Stimulated activated CD4-positive, alpha-beta T cell treated with anti-CD3 and anti-CD28 coated beads, Interleukin-4, amount 100 ng/mL, for 48 hours (primary cell): ENCODE measurements at places on chromosomes 5 and 9.

- DNase-seq: no peak
These were observed 322.3 kb upstream of the ISL1 start for GRCh38 chr5:51060953-51061352.

GRCh38 chr5:68727931-68728330, 365.9 kb upstream of the SLC30A5 start:
- DNase-seq: no peak

- DNase-seq: no peak
These were observed 391.5 kb downstream of the CCDC171 start for GRCh38 chr9:15944341-15944740.

GRCh38 chr9:88303721-88304451, 84.4 kb upstream of the SPIN1 start:
- DNase-seq: no peak

GRCh38 chr9:35835216-35835632, 6.2 kb downstream of the TMEM8B start:
- DNase-seq: no peak

- no peak for DNase-seq
These were observed 187.8 kb downstream of the NXNL2 start for GRCh38 chr9:88722753-88723152.

DNA sequence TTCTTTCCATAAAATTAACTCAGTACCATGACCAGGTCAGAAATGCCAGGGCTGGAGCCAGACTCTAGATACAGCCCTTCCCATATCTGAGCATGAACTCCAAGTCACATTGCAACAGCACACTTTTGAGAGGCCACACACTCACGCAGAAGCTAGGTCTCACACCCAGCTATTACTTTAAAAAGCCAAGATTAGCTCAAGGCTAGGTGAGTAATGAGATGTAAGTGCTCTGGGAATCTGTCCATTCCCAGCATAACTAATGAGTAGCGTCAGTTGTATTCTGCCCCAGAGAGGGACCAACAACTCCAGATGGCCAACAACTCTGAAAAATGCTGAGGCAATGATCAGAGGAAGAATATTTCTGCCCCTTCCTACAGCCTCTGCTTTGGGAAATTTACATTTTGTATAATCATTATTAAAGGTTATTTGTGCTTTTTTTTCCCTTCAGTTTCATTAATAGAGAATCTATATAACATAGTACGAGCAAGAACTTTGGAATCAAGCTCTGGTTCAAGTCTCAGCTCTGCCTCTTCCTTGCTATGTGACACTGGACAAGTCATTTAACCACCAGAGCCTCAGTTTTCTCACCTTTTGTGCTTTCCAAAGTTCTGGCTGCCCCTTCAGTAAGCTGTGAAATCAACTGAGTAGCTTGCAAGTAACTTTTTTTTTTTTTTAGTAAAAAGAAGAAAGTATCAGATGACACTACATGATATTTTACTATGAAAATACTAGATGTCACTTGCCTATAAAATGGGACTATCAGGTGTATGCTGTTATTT, 118.3 kb downstream of the NR6A1 start:
- no peak for DNase-seq

- no peak for DNase-seq
These were observed 138.5 kb upstream of the S1PR3 start for GRCh38 chr9:88852794-88853193.

- DNase-seq: no peak
These were observed 9.8 kb upstream of the PGGT1B start for GRCh38 chr5:115272297-115272958.

DNA sequence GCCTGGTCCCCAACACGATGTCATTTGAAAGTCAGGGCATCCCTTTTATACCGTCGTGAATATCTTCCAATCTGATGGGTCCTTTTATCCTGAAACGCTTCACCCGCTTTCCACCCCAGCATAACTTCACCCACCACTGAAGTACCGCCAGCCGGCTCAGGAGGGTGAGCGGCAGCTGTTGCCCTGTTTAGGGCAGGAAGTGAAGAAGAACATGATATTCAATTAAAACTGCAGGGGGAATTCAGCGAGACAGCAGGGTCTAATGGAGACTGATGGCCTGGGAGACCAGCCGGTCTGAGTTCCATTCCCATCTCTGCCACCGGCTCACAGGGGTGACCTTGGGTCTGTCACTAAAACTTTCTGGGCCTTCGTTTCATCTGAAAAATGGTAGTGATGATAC, 68.2 kb upstream of the EGFLAM start:
- no peak for DNase-seq

GRCh38 chr5:79697222-79698170, 7.9 kb downstream of the CMYA5 start:
- no peak for DNase-seq

GRCh38 chr5:100856462-100856861, 46.6 kb downstream of the ST8SIA4 start:
- DNase-seq: no peak

DNA sequence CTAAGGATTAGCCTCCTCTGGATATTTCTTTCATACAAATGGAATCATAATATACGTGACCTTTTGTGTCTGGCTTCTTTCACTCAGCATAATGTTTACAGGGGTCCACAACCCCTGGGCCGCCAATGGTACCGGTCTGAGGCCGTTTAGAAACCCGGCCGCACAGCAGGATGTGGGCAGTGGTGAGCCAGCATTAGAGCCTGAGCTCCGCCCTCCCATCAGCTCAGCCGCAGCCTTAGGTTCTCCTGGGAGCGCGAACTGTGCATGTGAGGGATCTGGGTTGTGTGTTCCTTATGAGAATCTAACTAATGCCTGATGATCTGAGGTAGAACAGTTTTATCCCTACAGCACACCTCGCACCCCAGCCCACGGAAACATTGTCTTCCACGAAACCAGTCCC, 229.7 kb downstream of the ICE1 start:
- DNase-seq: no peak

GRCh38 chr5:167785901-167786300, 505.5 kb upstream of the WWC1 start:
- DNase-seq: no peak

DNA sequence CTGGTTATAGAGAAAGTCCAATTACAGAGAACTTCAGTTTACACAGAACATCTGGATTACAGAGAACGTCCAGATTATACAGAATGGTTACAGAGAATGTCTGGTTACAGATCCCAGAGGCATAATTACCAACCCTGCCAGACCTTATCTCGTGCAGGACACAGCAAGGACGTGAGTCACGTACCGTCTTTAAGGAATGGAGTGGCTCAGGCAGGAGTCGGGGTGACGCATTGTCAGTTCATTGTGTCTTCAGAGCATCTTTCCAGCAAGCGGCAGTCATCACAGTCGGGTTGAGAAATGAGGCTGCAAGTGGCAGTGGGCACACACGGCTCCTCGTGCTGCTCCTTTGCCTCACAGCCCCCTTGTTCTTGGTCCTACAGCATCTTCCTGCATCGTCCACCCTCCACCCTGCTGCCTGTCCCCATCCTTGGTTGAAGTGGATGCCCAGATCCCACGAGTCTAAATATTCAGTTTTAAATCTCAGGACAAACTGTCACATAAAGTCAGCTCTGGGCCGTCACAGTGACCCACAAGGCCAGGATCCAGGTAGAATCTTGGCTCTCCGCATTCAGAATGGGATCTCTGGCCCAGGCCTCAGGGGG, 30.0 kb upstream of the SLC6A19 start:
- DNase-seq: no peak

GRCh38 chr5:179194201-179194910, 134.2 kb downstream of the ZNF354C start:
- DNase-seq: no peak

- DNase-seq: no peak
These were observed 259.1 kb upstream of the DAPK1 start for GRCh38 chr9:87238545-87238944.

GRCh38 chr9:114187827-114188226, 32.5 kb downstream of the COL27A1 start:
- DNase-seq: no peak

DNA sequence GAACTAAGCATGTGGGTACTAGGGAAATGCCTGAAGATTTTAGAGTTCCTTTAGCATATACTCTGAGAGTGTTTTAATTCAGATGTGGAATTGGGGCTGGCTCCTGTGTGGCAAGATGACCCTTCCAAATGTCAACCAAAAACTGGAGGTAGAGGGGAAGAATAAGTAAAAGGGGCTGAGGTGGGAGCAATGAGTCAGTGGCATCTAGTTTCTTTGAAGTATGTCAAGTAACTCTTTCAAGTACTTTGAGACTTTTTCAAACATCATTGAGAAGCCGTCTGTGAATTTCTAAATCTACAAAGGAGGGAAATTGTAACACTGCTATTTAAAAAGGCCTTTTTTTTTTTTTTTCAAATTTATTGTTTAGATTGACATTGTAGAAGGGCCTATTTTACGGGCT, 184.4 kb downstream of the MAN2A1 start:
- no peak for DNase-seq

GRCh38 chr9:110058304-110058953, 149.5 kb downstream of the C9orf152 start:
- peak; percentile 37 for DNase-seq

DNA sequence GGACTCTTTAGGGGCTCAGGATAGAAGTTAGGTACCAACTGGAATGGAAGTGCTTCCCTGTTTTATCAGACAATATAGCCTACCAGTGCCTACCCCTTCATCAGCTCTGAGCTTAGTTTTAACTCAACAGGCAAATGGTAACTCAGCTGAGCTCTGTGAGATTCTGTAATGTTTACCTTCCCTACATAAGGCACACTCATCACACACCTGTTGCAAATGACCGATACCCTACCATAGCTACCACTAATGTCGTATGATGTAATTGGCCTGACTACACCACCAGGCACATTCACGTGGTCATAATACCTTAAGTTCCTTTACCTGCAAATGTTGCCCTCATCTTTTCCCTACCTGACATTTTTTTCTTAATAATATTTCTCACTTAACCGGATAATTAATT, 254.8 kb downstream of the ADGRV1 start:
- no peak for DNase-seq

DNA sequence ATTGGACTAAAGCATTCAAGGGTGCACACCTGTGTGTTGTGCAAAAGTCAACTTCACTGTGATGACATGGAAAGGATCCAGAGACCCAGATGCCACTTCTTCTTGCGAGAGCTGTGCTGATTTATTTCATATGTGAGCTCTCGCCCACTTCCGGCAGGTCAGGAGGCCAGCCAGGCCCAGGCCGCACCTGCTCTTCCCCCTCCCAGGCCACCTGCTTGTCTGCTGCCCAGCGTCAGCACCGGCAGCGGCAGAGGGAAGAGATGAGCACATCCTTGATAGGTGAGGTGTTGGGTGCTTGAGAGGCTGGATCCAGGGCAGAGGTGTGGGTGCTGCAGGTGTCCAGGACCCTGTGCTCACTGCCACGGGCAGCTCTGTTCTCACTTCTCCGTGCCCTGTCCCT, 242.9 kb downstream of the FANCC start:
- DNase-seq: no peak

GRCh38 chr5:139315056-139315615, 21.6 kb downstream of the MATR3 start:
- DNase-seq: no peak
